Central memory CD4-positive, alpha-beta T cell (primary cell): ENCODE measurements at places on chromosomes 4 and X.

DNA sequence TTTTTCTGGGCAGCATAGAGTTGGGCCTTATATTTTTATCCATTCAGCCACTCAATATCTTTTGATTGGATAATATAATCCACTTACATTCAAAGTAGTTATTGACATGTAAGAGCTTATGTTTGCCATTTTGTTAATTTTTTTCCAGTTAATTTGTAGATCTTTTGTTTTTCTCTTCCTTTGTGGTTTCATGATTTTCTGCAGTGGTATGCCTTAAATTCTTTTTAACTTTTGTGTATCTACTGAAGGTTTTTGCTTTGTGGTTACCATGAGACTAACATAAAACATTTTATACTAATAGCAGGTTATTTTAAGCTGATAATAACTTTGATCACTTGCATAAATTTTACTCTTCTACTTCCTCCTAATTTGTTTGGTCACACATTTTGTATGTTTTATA lies 140.8 kb upstream of the GATB start:
- no peak for DNase-seq

GRCh38 chr4:107870236-107870635 lies 45.5 kb downstream of the SGMS2 start:
- DNase-seq = no peak

GRCh38 chrX:154428176-154429171 lies at the start of gene ATP6AP1:
Gene ATP6AP1, plus strand, starts transcription at chrX:154428677. Its CDS starts 16 bp downstream, at chrX:154428693.
- peak; percentile 88 for DNase-seq

DNA sequence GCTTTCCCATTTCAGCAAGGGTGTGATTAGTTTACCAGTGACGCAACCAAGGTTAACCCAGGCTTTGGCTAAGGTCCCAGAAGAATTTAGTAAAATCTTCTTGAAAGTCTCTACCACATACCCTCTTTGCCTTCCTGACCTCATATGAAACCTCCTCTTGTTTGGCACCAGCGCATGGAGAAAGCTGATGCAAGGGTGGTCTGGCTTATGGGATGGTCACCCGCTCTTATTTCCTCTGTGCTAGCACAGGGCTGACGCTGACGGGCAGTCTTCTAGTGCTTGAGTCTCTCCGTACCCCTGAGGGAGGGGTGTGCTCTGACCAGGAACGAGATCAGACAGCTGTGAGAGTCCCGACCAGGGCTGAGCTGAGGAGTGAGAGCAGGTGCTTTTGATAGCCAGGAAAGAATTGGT lies 137.6 kb downstream of the TENM3 start:
- no peak for DNase-seq

GRCh38 chr4:59537246-59537886 lies 1662.8 kb upstream of the ADGRL3 start:
- no peak for DNase-seq

DNA sequence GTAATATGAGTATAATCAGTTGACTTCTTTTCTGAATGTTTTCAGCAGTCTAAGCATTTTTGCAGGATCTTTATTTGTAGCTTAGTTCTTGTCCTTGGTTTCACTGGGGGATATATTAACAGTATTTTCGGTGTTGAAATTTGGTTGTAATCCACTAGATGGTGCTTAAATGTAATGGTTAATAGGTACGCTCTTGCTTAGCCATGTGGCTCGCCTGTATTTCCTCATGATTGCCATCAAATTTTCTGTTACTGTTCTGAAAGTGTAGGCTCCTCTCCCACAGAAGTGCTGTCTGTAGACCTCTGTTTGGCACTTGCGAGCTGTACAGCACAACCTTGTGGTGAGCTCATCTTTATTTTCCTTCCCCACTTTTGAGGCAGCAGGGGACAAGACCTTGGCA lies 3.9 kb upstream of the FAAH2 start:
- peak; percentile 12 for DNase-seq

DNA sequence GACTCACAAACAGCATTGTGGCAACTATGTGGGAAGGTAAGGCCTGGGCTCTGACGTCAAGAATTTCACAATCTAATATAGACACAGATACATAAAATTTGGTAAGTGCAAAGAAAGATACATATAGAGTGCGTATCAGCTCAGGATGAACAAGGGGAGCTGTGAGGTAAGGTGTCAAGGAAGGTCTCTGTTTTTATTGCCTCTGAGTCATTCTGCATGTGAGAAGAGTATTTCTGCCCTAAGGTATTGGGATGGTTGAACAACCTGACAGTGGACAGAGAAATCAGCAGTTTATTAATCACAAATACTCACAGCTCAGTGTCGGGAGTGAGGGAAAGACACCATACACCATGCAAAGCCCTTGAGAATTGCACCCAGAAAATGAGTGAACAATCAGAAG lies 89.8 kb downstream of the COMMD8 start:
- no peak for DNase-seq

GRCh38 chrX:115413246-115413878 lies 123.8 kb downstream of the LUZP4 start:
- DNase-seq = no peak

- DNase-seq = no peak
Observed at GRCh38 chrX:141341341-141341740, 99.0 kb upstream of the SPANXC start.

DNA sequence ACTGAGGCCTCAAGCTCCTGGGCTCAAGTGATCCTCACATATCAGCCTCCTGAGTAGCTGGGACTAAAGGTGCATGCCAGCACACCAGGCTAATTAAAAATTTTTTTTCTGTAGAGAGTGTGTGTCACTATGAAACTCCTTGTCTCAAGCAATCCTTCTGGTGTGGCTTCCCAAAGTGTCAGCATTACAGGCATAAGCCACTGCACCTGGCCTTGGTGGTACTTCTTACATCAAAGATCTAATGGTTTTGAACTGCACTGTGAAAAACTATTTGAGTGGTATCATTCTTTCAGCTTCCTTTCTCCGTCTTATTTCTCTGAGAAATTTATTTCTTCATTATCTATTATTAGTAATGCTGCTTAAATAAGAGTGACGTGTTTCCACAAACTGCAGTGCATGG lies 98.5 kb downstream of the UNC5C start:
- no peak for DNase-seq

DNA sequence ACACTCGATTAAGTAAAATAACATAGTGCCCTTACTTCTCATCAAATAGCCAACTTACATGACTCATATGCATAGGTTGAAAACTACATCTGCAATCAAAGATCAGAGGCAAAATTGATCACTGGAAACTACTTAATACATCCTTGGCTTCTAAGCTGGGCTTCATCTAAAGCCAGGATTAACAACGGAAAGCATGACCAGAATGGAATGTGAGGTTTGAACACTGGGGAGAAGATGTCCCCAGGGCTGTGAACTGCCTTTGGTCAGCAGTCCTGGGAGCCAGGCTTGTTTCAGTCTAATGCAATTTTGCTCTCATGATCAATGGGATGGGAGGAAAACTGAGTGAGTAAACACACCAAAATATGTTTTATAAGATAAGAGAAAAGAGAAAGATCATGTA lies 192.5 kb upstream of the TTC29 start:
- no peak for DNase-seq

DNA sequence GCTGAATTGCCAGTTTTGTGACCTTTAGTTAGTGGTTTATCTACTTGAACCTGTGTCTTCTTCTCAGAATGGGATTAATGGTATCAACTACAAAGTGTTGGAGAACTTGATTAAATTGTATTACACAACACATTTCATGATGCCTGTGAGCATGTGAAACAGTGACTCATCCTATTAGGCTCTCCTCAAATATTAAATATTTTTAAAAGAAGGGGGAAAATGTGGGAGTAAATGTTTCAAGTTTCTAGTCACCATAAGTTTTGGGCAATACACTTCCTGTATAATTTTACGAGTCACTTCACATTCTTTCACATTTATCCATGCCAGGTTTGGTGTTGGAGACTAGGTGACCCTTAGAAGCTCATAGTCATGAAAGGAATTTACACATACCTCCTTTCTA lies 147.0 kb downstream of the HS3ST1 start:
- DNase-seq = no peak

DNA sequence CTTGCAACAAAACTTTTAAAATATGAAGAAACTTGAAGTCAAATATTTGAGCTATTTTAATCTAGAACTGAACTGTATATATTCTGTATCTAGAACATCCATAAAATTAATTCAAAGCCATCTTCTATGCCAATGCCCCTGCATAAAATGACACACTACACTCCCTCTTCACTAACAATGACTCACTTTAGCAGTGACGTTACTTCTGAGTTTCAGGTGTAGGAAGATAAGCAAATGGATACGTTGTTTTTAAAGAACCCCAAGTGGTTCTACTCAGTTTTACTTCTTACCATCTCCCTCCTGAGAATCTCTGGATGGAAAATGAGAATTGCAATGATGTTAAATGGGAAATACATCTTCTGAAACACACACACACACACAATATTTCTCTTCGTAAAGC lies 45.2 kb downstream of the CXXC4 start:
- DNase-seq = no peak

DNA sequence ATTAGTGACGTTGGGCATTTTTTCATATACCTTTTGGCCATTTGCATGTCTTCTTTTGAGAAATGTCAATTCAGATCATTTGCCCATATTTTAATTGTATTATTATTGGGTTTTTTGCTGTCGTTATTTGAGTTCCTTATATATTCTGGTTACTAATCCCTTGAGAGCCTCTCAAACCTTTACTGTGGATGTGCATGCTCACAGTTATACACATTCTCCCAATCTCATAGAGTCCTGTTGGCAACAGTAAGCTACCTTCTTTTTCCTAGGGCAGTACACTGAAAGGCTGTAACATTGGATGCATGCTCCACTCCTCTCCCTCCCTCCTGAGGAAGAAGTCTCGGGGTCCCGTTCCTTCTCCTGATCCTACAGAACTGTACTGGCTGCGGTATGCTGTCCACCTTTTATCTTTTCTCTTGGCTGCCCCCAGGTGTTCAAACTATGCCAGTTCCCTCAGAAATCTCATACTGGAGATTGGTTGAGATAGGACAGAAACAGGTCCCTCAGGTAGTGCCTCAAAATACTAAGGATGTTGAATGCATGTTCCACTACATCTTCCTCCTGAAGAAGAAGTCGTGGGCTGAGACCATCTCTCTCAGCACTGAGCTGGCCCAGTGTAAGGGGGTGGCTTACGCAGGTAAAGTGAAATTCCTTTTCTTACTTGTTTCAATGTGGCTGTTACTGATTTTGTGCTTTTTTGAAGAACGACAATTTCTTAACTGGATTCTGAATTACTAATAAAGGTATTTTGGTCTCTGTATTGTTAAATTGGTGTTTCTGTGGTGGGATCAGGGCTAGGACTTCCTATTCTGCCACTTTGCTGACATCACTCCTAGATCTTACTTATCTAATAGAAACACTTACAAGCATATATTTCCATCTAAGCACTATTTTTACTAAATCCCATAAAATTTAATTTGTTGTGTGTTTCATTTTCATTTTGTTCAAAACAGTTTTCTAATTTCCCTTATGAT lies 145.4 kb upstream of the HUWE1 start:
- peak; percentile 27 for DNase-seq

- no peak for DNase-seq
Observed at GRCh38 chrX:113906168-113906567, 677.7 kb upstream of the HTR2C start.

GRCh38 chrX:93538575-93538974 lies 134.8 kb downstream of the NAP1L3 start:
- no peak for DNase-seq

- DNase-seq = no peak
Observed at GRCh38 chrX:55130481-55130880, 41.7 kb downstream of the PAGE2 start.

GRCh38 chr4:145340071-145340675 lies 141.5 kb upstream of the SMAD1 start:
- DNase-seq = no peak

GRCh38 chr4:101711590-101712260 lies 78.8 kb upstream of the BANK1 start:
- no peak for DNase-seq

DNA sequence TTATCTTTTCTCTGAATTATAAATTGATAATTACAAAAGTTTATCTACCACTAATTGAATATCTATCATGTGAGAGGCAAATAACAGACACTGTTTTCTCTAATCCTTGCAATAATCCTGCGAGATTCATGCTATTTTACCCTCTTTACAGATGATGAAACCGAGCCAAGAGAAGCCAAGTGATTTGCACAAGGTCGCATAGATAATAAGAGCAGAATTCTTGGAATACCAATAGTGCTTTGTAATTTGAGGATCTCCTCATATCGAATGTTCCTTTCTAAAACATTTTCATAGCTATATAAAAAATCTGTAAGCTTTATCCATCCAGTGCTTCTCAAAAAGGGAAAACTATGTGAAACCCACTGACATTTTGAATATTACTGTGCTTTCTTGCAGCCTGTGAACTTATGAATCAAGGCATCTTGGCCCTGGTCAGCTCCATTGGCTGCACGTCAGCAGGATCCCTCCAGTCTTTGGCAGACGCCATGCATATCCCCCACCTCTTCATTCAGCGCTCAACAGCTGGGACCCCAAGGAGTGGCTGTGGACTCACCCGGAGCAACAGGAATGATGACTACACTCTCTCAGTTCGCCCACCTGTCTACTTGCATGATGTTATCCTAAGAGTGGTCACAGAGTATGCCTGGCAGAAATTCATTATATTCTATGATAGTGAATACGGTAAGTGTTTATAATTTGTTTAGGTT lies 743.8 kb upstream of the ATOH1 start:
- DNase-seq = no peak

DNA sequence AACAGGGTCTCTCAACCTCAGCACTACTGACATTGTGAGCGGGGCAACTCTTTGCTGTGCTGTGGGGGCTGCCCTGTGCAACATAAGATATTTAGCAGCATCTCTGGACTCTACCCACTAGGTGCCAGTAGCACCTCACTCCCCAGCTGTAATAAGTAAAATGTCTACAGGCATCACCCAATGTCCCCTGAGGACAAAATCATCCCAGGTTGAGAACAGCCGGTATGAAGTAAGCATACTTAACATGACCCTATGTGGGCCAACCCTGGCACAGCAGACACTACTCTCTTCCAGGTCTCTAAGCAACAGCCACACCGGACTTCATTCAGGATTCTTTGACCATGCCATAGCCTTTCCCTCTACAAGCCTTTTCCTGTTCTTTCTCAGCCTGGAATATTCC lies 10.5 kb upstream of the MGST2 start:
- DNase-seq = no peak
